H9 (cell line): ENCODE measurements at places on chromosomes 4 and X.

GRCh38 chrX:16883487-16883804, 13.3 kb upstream of the RBBP7 start:
- no peak for DNase-seq
- H3K4me3 ChIP-seq: peak overlapping the region; percentile 86; the same call in 2 of the 3 replicates
- no peaks in the 10 kb centered on the region for H3K36me3 ChIP-seq
- no peaks in the 10 kb centered on the region for H3K4me1 ChIP-seq
- no peaks in the 10 kb centered on the region for H3K27me3 ChIP-seq
- H3K27ac ChIP-seq: no peak overlapping the region

GRCh38 chr4:106708464-106708816, 327.7 kb downstream of the DKK2 start:
- H3K4me3 ChIP-seq: no peak overlapping the region
- H3K36me3 ChIP-seq: no peaks in the 10 kb centered on the region
- no peaks in the 10 kb centered on the region for H3K4me1 ChIP-seq
- no peaks in the 10 kb centered on the region for H3K27me3 ChIP-seq
- no peak overlapping the region for H3K27ac ChIP-seq

- peaks cover 2% of the 10 kb centered on the region; the same call in 1 of the 2 replicates for H3K4me1 ChIP-seq
- no peak overlapping the region for H3K4me3 ChIP-seq
- DNase-seq: no peak
- H3K27me3 ChIP-seq: no peaks in the 10 kb centered on the region
- H3K27ac ChIP-seq: no peak overlapping the region
- peaks cover 42% of the 10 kb centered on the region for H3K36me3 ChIP-seq
Observed at GRCh38 chrX:70470850-70471289, 26.2 kb downstream of the DLG3 start.

GRCh38 chr4:164956766-164957643, 20.5 kb downstream of the TRIM61 start:
- DNase-seq: peak; percentile 89
- no peaks in the 10 kb centered on the region for H3K36me3 ChIP-seq
- no peaks in the 10 kb centered on the region for H3K4me1 ChIP-seq

- H3K27me3 ChIP-seq: no peaks in the 10 kb centered on the region
- no peaks in the 10 kb centered on the region; the same call in 1 of the 2 replicates for H3K4me1 ChIP-seq
- H3K4me3 ChIP-seq: no peak overlapping the region
Observed at GRCh38 chr4:27357283-27357682, 496.6 kb downstream of the STIM2 start.

GRCh38 chr4:34193451-34194154, 2050.7 kb downstream of the ARAP2 start:
- no peaks in the 10 kb centered on the region for H3K4me1 ChIP-seq
- no peak overlapping the region for H3K27ac ChIP-seq
- no peaks in the 10 kb centered on the region for H3K27me3 ChIP-seq
- no peaks in the 10 kb centered on the region for H3K36me3 ChIP-seq
- no peak overlapping the region for H3K4me3 ChIP-seq
- no peak for DNase-seq

DNA sequence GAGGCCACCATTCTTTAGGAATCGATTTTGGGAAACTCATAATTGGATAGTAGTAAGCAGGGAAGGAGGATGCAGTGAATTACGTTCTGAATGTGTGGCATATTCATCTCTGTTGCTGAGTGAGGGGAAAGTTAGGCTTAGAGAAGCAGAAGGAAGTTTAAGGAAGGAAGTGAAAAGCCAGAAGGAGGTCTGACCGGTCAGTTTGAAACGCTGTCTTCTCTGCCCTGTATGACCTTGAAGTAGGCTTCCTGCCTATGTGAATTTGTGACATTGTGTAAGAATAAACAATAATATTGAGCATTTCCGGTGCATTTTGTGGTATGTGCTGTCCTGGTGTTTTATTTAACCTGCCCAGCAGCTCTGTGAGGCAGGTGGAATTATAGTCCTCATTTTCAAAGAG, 67.3 kb downstream of the PDLIM5 start:
- no peak for DNase-seq
- peaks cover 3% of the 10 kb centered on the region; the same call in 1 of the 2 replicates for H3K4me1 ChIP-seq
- no peaks in the 10 kb centered on the region for H3K27me3 ChIP-seq
- no peaks in the 10 kb centered on the region for H3K36me3 ChIP-seq
- H3K27ac ChIP-seq: no peak overlapping the region
